ENCODE measurements at places on chromosomes 13 and 19. TPM values are rescaled to one million over a fixed set of nuclear protein-coding genes. Genes with fewer than 3 reads are reported as not detected.

Gene LRRC8E
- polyA plus RNA-seq: 2.8 TPM

Gene CALR
- 591 TPM for polyA plus RNA-seq

Gene ZNF8
- polyA plus RNA-seq: 9.8 TPM

Gene CBARP
- 4.9 TPM for polyA plus RNA-seq
